ENCODE measurements at places on chromosomes 5 and 9.

GRCh38 chr5:69468631-69469030, 24.0 kb upstream of the OCLN start:
- no peak for DNase-seq

DNA sequence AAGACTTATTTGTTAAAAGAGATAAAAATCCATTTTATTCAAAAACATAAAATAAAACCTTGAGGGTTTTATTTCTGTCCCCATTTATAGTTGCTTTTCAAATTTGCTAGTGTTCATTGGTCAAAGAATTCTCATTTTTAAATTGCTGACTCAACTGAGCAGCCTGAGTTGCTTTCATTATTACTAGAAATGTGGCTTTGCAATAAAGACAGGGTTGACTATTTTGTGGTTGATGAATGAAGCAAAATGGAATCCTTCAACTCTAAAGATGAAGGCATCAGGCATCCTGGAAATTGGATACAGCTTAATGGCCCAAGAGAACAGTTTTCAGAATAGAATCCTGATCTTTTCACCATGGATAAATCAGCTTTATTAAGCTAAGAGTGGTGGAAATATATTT, 23.9 kb upstream of the PPP3R2 start:
- no peak for DNase-seq

GRCh38 chr5:893137-893506, 438 bp downstream of the TRIP13 start:
- no peak for DNase-seq

DNA sequence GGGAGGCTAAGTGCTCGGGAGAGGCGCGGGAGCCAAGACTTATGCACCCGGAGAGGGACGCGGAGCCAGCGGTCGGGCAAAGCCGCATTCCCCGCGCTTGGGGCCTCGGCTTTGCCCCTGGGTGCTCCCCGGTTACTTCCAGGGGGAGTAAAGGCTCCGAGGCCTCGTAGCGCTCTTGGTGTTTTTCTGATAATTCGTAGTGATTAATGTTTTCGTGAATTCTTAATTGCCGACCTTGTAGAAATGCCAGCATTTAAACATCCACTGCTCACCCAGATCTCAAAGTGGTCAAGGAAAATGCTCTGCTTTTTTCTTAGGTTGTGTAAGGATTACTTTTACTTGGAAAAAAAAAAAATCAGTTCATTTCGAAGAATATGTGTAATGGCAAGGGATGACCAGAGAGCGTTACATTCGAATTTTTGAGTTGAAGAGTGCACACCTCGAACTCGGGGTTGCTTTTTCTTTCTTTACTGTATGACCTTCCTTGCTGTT, 654 bp upstream of the TUT7 start:
- no peak for DNase-seq

GRCh38 chr9:545480-545879, 296.0 kb upstream of the DMRT1 start:
- DNase-seq = no peak

GRCh38 chr9:35829084-35829763, at the start of gene TMEM8B:
TMEM8B (plus strand) TSS chr9:35829228; CDS start chr9:35829448, 220 bp downstream.
- DNase-seq = peak; percentile 66

GRCh38 chr9:131048332-131048731, 39.4 kb downstream of the LAMC3 start:
- DNase-seq = no peak

- DNase-seq = no peak
Measured at GRCh38 chr9:87431837-87432236, 65.8 kb upstream of the DAPK1 start.

GRCh38 chr5:32222723-32223470, 48.8 kb upstream of the GOLPH3 start:
- DNase-seq = no peak

DNA sequence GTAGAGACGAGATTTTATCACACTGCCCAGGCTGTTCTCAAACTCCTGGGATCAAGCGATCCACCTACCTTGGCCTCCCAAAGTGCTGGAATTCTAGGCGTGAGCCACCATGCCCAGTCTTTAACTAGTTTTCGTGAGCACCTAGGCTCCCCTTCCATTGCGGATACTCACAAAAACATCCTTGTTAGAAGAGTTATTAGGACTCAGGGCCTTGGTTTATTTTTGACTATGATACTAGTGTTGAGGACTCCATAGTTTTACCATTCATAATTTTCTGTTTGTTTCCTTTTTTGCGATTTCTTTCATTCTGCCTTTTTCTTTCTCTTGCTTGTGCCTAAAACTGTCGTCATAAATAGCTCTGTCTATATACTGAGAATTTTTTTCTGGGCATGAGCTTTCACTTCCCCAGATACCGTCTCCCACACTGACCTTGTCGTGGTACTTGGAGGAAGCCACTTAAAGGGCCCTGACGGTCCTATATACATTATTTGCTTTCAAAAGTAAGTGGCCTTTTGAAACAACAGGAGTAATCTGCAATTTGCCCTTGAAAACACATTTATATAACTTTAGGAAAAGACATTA, 5.2 kb downstream of the F2R start:
- peak; percentile 65 for DNase-seq

DNA sequence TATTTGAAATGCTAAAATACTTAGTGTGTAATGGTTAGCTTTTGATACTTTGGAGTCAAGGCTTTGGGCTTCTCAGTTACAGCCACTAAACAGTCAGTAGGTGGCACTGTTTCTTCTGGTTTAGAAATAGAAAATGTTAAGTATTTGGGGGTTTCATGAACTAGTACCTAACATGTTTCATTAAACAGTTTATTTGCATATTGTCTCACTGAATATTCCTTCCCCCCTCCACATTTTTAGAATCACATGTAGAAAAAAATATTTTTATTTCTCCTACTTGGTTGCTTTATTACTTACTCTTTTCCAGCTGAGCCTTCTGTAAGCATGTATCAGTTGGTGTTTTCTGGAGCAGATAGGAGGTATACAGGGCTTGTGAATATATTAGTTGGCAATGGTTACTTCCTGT, 48.0 kb downstream of the IPO11 start:
- peak; percentile 12 for DNase-seq

GRCh38 chr5:79546782-79547428, 33.0 kb upstream of the HOMER1 start:
- no peak for DNase-seq

DNA sequence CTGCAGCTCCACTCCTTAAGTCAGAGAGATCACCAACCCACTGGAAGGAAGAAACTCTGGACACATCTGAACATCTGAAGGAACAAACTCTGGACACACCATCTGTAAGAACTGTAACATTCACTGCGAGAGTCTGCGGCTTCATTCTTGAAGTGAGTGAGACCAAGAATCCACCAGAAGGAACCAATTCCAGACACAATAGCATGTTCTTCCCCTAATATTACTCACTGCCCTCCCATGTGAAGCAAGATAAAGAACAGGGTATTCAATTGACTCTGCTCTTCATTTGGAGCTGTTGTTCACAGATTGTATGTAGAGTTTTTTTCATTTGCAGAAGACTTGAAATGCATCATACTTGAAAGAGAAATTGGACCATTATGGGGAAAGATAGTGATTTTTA, 10.8 kb downstream of the SAXO1 start:
- no peak for DNase-seq

DNA sequence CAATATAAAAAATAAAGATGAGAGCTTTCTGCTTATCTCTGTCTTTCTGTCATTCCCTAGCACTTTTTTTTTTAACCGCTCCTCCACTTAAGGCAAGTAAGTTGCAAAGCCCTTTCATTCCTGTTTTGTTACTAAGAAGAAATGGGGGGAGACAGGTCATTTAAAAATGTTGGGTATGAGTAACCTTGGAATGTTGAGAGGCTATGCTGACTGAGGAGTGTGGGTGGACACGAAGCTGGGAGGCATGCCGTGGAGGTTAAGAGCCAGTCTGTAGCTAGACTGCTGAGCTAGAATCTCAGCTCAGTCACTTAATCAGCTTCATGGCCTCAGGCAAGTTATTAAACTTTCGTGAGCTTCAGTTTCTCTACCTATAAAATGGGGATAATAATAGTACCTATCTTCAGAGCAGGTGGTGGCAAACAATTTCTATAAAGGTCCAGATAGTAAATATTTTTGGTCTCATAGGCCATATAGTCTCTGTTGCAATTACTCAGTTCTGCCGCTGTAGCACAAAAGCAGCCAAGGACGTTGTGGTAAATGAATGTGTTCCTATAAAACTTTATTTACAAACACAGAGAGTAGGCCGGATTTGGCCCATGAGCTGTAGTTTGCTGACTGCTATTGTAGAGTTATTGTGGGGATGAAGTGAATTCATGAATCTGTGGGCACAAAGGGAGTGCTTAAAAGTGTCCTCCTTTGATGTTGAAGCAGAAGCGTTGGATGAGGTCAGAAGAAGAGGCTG, 220.0 kb downstream of the GABBR2 start:
- no peak for DNase-seq

DNA sequence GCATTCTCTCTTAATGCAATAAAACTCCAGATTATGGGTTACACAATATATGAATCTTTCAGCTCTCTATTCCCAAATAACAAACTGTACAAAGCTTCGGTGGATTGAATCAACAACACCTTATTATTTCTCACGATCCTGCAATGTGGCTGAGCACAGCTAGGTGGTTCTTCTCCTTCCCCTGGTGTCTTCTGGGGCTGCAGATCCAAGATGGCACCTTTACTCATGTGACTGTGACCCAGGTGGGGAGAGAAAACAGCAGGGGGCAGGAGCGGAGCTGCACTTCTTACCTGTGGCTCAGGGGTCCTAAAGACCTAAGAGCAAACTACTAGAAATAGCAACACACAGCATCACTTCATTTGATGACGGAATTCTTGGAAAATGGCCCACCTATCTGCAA, 233.1 kb downstream of the IRX1 start:
- no peak for DNase-seq

DNA sequence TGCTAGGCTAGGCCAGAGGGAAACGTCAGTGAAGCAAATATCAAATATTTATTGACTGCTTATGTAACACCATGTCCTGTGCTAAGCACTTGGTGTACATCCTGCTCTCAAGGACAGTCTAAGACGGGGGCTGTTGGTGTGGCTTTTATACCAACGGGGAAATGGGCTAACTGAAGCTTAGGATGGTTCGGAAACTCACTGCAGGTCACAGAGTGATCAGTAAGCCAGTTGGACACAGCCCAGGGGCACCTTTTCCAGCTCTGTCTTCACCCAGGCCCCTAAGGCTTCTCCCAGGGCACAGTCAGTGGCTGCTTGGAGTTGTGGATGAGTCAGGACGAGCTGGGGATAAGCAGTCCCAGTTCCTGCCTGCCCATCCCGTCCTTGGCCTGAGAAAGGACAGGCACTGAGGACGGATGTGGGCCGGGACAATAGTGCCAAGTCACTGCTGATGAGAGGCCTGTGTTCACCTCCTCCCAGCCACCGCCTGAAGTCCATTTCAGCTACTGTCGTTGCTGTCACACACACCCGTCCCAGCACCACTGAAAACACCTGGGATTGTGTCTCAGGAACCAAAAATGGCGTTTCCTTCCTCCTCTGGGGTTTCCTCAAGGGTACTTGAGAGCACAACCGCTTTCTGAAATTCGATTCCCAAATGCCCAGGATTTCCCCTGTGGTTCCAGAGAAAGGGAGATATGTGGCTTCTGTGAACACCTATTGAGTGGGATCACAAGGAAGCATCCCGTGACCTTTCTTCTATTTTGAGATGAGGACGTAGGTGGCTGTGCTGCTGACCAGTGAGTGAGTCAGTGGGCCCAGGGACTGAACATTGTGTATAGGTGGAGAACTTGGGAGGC, 17.5 kb upstream of the SPRY4 start:
- no peak for DNase-seq
